ENCODE measurements at places on chromosomes 2 and 18. TPM values are rescaled to one million over a fixed set of nuclear protein-coding genes. Genes with fewer than 3 reads are reported as not detected.

The PLGLB2 gene
- total RNA-seq, result 0.68 TPM

The UGT1A5 gene
- not detected for total RNA-seq

The SERPINB7 gene
- total RNA-seq, result not detected

The LYPD6 gene
- 3.0 TPM for total RNA-seq

The ZNF804A gene
- total RNA-seq, result not detected

The GALNT14 gene
- total RNA-seq, result 2.7 TPM

The SERPINB10 gene
- total RNA-seq, result not detected

The PTPRN gene
- total RNA-seq, result 6.3 TPM

The PCARE gene
- total RNA-seq, result not detected

The WNT6 gene
- total RNA-seq, result not detected

The MAL gene
- total RNA-seq, result not detected

The SPHKAP gene
- total RNA-seq, result not detected

The IL1F10 gene
- not detected for total RNA-seq

The GALNT13 gene
- total RNA-seq, result 6.7 TPM

The GDF7 gene
- total RNA-seq, result 0.04 TPM

The ANKRD30BL gene
- not detected for total RNA-seq

The ASXL3 gene
- 0.35 TPM for total RNA-seq

The FAM117B gene
- 24.5 TPM for total RNA-seq

The SRD5A2 gene
- total RNA-seq, result not detected

The SCN2A gene
- total RNA-seq, result 0.46 TPM

The FMNL2 gene
- 30.3 TPM for total RNA-seq

The EMILIN1 gene
- 1.2 TPM for total RNA-seq

The KCNK3 gene
- not detected for total RNA-seq

The DARS1 gene
- 122 TPM for total RNA-seq

The TXNDC2 gene
- 0.28 TPM for total RNA-seq

The QPCT gene
- total RNA-seq, result not detected

The BUB1 gene
- 144 TPM for total RNA-seq

The DCDC2C gene
- total RNA-seq, result not detected

The LTBP1 gene
- total RNA-seq, result 28.5 TPM

The GPR17 gene
- total RNA-seq, result 0.35 TPM

The ALPP gene
- total RNA-seq, result 0.20 TPM

All from H9 (cell line).